ENCODE measurements at places on chromosomes 13 and 19.

DNA sequence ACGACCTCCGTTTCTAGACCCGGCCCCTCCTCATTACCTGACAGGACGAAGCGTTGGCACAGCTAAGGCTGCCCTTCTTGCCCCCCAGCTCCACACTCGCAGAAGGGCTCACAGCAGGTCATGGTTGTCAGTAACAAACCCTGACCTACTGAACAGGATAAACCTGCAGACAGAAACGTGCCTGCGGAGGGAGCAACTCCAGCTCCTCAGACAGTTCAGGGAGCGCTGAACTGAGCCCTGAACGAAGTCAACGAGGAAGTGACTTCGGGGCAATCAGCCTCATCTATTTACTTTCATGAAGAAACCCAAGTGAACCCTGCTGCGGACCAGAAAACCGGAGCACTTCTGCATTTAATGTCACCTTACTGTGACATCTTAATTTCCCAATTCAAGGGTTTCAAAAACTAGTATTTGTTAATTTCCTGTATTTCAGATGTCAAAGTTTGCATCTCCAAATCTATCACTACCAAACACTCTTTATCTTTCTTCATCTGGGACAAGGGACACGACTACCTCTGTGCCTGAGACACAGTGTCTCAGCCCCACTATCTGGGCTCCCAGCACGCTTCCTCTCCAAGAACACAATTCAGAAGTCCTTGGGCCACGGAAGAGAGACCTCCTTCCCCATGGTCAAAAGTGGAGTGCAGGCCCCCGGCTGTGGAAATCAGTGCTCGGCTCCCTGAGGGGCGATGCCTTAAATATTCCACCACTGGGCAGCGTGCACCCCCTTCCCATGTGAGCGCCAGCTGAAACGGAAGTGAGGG lies 40.2 kb downstream of the CARS2 start:
- no peak for DNase-seq

DNA sequence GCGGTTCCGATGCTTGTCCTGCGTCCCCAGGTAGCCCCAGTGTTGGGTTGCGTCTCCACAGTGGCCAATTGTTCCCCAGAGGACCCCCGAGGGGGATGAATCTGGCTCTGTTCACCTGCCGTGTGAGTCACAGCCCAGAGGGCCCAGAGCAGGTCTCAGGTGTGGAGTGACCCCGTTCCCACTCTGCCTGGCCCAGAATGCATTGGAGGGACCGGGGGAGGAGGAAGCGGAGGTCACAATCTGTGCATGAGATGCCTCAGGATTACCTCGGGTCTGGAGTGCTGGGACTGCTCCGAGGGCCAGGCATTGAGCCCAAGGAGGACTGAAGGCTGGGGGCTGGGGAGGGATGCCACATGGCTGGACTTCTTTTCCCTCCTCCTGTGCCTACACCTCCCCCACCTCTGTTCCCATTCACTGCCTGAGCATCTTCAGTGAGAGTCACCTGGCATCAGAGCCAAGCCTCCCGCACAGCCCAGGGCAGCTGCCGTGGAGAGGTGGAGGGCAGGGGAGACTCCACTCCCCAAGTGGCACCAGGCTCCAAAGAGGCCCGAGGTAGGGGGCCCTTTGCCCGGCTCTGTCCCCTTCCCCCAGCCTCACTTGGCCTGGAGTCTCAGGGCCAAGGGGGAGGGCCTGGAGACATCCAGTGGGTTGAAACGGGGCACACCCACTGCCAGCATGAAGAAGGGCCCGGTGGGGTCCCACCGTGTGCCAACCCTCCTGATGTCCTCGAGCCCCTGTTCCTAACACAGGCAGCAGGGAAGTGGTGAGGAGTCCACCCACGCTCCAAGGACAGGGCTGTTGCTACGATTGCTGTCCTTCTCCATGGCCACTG lies 81.1 kb downstream of the CHST8 start:
- no peak for DNase-seq

DNA sequence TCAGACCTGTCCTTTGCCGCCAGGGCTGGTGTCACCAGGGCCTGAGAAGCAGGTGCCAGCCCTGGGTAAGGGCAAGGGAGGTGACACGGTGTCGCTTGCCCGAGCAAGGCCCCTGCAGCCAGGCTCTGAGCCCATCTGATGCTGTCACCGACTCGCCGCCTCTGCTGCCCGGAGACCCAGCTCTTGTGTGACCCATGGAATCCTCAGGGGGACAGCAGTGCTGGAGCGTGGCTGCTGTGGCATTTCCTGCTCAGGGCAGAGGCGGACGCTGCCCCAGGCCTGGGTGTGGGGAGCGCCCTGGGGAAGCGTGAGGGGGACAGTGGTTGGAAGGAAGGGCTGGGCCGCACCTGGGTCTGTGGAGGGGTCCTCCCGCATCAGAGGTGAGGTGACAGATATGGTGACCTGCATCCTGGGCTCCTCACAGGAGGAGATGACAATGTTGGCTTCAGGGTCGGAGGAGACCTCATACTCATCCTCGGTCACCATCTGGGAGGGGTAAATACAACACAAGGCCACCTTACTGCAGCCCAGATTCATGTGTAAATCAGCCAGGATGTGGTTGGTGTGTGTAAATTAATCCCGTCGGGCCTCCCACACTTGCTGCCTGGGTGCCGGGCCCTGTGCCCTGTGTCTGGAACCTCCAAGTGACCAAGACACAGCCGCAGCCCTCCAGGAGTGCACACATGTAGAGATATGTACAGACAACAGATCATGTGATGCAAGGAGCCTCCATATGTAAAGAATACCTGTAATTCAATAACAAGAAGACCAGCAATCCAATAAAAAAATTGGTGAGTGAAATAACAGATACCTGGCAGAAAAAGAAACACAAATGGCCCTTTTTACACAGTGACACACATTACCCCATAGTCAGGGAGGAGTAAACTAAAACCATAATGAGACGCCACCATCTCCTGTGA lies 27.6 kb upstream of the MATK start:
- DNase-seq = no peak

- no peak for DNase-seq
Observed at GRCh38 chr19:29872224-29872731, 60.5 kb downstream of the CCNE1 start.

- no peak for DNase-seq
Observed at GRCh38 chr13:40221460-40222201, 444.8 kb downstream of the FOXO1 start.

DNA sequence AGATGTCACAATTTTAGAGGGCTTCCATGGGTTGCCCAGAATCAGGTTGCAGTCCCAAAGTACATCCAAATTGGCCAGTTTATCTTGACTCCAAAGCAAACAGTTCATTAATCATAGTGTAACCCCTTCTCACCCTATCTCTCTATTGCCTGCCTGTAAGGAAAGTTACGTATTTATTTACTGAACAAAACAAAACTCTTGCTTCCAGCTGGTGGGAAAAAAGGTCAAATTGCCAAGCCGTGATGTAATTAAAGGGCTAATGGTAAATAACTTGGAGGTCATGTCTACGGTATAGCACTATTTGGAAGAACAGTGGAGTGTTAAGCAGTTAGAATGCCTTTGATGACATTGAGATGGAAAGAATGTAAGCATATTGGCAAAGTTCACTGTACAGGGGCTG lies 214.0 kb downstream of the DLEU7 start:
- no peak for DNase-seq

GRCh38 chr13:25409938-25410337 lies 38.2 kb downstream of the ATP8A2 start:
- DNase-seq = no peak

GRCh38 chr19:49690656-49691242 lies at the start of gene CPT1C:
CPT1C (plus strand) TSS chr19:49691116; CDS start chr19:49692253, 1,137 bp downstream.
- no peak for DNase-seq

DNA sequence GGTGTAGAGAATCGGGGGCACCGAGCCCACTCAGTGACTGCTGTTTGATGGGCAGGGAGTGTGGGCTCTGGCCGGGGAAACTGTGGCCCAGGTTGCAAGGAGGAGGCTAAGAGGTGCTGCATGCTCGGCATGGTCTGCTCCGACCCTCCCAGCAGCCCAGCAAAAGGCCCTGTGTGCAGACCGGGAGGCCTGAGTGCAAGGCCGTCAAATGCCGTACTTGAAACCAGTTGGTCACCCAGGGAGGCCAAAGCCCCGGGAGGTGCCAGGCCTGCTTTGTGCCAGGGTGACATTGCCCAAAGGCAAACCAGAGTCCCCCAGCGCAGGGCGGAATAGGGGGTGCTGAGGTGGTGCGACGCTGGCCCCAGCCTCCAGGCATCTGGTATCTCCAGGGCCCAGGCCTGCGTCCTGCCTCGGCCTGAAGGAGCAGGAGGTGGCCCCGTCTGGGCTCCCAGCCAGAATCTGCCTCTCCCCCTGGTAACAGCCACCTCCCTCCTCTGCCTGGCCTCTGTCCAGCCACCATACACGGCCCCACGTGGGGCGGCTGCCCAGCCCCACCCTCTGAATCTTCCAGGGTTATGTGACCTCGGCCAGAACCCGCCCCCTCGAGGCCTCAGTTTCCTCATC lies 4.0 kb downstream of the PIK3R2 start:
- DNase-seq = no peak

DNA sequence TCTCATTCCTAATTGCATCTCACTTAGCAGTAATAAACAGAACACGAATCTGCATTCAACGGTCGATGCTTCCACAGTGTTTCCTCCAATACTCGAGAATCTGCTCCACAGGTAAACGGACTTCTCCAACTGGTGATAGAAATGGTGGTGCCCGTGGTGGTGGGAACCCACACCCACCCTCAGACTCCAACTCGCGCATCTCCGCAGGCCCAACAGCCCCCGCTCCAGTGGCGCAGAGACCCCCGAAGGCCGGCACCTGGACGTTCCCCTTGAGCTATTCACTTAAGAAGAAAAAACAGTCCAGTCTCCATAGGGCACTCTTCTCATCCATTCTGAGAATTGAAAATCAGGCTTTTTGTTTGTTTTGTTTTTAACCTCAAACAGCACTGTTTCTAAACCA lies 13.8 kb upstream of the RASA3 start:
- DNase-seq = no peak

All from stimulated activated CD4-positive, alpha-beta T cell treated with anti-CD3 and anti-CD28 coated beads, Interleukin-15, amount 100 ng/mL, for 1 hour (primary cell).